ENCODE measurements at places on chromosomes 4 and X.

DNA sequence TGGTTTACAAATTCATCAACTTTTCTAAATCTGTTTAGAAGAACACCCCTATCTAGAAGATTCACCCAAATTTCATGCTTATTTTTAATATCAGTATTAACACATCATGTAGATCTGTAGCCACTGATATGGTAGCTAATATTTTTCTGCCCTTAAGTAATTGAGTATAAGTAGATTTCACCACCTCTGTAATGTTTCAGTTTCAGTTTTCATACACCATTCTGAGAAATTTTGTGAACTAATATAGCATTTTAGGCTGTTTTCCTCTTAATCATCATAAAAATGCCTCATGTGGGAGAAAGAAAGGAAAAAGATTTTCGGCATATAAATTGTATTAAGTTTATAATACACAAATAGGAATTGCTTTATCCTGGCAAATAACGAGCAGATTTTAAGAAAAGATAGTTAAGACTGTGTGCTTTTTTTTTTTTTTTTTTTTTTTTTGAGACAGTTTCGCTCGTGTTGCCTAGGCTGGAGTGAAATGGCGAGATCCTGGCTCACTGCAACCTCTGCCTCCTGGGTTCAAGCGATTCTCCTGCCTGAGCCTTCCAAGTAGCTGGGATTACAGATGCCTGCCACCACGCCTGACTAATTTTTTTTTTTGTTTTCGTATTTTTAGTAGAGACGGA, 21.4 kb upstream of the RBPJ start:
- DNase-seq: no peak

DNA sequence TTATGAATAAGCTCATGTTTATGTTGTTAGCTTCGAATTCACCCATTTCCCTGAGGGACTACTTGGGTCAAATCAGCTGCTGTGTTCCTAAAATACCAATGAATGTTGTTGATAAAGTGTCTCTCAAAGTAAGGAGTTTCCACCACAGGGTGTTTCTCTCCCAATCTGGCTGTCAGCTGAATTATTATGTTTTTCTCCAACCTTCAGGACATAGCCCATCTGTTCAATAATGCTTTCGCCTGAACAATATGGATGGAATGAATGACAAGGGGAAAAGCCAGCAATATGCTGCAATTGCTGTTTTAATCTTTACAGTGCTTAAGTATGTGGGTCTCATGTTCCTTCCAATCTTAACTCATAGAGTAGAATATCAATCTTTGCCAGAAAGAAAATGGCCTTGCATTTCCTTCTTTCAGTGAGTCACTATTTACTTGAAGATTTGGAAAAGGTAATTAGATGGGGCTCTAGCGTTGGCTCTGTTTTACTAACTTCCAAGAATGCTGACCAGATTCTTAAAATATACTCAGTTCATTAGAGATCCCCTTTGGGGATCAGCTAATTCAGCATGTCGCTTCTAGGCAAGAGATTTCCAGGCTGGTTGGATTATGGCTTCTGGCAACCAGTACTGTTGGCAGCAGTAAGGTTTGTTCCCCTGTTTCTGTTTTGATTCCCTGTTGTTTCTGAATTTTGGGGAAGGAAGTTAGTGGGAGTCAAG, 410.5 kb downstream of the PPP3CA start:
- DNase-seq: no peak

- DNase-seq: no peak
These were observed 69.9 kb downstream of the MFAP3L start for GRCh38 chr4:169956091-169956843.

DNA sequence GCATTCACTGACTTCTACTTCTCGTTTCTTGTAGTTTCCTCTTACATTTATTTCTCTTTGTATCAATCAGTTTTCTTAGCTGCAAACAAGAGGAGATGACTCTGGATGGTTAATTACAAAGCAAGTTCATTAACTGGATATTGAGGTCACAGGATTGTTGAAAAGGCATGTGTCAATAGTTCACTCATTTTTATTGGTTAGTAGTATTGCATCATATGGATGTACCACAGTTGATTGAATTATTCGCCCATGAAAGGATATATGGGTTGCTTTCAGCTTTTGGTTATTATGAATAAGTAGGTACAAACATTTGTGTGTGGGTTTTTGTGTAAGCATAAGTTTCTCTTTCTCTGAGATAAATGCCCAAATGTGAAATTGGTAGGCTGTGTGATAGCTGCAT, 21.8 kb upstream of the ARHGEF6 start:
- DNase-seq: no peak

DNA sequence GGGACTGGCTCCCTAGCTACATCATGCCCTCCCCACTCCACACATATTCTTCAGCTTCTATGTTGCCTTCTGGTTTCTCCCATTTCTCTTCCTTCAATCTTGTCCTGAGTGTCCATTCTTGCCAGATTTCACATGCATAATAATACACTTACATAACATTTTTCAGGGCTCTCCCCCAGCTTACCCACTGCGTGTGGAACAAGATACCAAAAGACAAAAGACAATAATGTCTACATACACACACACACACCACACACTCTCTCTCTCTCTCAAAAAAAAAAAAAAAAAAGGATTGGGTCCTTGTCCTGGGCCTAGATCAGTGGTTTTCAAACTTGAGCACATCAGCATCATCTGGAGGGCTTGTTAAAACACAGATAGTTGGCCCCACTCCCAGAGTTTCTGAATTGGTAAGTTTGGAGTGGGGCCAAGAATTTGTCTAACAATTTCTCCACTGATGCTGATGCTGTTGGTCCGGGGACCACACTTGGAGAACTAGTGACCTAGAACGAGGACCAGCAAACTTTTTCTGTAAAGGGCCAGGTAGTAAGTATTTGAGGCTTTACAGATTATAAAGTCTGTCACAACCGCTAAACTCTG, 6.5 kb upstream of the SMARCA1 start:
- no peak for DNase-seq

DNA sequence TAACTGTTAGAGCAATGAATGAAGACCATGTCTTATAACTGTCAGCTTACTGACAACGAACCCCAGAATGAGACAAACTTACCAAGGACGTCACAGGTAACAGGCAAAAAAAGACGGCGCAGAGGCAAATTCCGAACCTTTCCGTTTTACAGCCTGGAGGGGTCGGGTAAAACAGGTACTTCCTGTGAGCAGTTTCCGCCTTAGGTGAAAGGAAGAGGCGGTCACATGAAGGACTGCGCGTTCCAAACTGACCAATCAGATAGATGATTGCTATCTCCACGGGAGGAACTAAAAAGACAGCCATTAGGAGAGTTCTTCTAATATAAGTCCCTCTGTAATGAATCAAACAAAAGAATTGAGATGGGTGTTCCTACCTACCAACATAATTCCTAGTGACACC, at the start of gene COX7B2:
COX7B2 (minus strand) TSS at position 168 of the 400 bp plus-strand sequence. CDS start 174,053 bp downstream, outside the sequence.
- DNase-seq: no peak

DNA sequence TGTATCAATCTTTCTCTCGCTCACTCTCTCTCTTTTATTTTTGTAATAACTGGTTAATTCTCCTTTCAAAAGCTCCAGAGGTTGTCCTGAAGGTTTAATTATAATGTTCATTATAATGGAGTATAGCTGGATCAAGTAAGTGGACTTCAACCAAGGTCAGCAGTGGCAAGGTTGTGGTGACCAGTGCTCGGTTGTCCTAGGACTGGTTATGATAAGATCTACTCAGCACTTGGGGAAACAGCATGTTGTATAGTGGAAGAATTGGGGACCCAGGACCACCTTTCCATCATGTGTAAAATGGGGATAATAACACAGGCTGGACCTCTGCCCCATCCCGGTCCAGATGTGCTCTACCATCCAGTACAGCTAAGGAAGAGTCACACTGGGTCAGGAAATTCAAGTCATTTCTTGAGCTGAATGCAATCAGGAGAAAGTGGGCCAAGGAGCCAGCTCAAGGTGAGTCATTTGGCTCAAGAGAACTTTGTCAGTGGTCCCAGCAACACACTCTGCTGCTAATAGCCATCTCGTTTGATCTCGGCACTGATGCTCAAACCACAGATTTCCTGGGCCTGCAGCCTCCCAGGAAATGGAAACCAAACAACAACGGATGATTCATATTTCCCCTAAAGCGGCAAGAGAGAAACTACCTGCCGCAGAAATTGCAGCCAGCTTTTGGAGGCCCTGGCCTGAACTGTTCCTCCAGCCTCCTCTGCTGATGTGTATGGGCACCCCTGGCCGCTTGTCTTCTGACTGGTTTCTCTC, 123.6 kb upstream of the RBPJ start:
- no peak for DNase-seq

DNA sequence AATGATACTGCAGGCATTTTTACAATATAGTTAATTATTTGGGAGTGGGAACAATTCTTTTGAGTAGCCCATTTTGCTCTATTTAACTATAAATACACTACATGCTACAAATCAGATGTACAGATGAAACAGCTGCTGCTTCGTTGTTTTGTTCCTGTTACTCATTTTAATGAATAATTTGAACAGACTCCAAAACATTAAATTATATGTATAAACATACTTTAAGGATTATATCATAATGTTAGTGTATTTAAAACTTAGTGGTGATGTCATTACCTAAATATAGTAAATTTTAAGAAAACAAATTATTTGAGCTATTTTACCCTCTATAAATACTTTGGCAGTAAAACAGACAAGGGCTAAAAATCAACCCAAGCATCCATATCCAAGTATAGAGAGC, 60.7 kb downstream of the GAB1 start:
- DNase-seq: no peak

- DNase-seq: no peak
These were observed 54.8 kb downstream of the ADAM29 start for GRCh38 chr4:174972911-174973310.

DNA sequence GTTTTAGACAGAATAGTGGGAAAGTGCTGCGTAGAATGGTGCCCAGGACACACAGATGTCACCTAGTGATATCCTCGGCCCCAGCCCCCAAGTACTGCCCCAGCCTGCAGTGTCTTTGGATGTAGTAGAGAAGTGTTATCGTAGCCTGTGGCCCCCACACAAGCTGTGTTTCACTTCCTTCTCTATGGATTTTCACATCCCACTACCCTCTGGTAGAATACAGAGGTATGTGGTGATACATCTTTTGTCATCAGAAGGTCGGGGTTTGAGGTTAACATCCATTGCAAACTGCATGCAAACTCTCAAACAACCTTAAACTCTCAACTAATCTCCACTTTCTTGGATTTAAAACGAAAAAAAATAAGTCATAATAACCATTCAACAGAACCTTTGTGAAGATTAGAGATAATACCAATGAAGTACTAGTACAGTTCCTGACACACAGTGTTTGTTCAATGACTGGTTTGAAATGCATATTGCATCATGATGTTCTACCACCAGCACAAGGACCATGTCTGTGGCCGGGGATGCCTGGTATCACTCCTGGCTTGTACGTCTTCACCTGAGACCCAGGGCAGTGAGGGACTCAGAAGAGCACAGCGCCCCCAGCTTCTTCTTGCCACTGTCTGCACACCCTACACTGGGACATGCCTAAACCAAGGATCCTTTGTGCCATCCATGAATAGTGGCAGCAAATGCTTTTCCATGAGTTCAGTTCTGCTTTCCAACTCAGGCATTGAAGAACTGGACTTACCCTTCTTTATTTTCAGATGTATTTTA, 267.3 kb downstream of the DCTD start:
- DNase-seq: no peak
